Activated T-helper 9 cell treated with anti-CD3 and anti-CD28 coated beads, Interleukin-2, amount 50 U/mL, for 16 hours (primary cell): ENCODE measurements at places on chromosomes 4 and X.

- DNase-seq: no peak
These were observed 2108.9 kb upstream of the TENM3 start for GRCh38 chr4:180134091-180134866.

DNA sequence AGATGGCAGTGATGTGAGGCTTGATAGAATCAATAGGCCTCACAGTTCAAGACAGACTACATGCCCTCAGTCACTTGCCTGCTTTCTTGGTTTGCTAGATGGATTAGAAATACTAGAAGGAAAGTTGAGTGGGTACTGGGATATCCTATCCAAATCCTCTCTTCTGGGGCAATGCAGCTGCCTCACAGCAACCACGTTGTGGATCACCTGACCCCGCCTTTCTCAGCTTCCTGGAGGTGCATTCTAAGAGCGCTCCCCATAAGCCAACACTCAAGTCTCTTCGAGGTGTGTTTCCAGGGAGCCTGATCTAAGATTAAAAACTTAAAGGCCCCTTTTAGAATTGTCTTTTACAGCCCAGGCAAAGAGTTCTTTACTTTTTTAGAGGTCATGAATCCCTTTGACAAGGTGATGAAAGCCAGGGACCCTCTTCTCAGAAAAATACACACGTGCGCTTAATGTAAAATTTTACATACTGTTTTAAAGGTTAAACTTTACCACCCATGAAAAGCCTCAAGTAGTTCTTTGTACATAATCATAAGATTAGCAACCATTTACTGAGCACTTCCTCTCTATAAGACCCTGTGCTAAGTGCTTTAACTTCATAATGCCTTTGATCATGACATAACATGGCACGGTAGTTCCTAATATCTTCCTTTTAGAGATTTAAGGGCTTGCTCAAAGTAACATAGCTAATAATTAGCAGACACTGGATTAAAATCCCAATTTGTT lies 840 bp upstream of the RPL34 start:
- peak; percentile 9 for DNase-seq

DNA sequence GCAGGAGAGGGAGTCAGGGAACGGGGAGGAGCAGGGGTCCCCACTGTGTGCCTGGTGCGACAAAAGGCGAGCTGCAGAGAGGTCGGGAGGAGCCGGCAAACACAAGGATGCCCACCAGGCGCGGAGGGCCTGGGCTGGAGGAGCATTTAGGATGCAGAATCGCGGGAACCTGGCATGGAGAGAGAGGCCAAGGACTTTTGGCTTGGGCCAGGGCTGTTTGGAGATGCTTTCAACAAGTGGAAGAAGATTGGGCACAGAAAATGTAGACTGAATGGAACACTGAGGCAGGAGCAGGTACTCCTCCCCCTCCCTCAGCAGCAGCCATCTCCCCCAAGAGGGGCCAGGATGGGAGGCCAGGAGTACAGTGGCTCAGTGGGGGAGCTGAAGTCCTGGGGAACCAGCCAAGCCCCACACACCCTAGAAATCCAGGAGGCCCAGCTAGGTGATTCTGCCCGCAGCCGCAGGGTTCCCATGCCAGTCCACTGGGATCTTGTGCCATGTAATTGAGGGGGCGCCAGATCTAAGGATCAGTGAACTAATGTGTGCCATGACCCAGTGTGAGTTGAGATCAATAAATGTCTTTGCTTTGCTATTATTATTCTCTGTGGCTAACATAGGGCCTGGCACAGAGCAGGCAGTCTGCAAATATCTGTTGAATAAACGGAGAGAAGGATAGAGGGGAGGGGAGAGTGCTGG lies 1.1 kb upstream of the ABLIM2 start:
- DNase-seq: no peak

- DNase-seq: no peak
These were observed 77.5 kb downstream of the SLC2A9 start for GRCh38 chr4:9943761-9944160.

DNA sequence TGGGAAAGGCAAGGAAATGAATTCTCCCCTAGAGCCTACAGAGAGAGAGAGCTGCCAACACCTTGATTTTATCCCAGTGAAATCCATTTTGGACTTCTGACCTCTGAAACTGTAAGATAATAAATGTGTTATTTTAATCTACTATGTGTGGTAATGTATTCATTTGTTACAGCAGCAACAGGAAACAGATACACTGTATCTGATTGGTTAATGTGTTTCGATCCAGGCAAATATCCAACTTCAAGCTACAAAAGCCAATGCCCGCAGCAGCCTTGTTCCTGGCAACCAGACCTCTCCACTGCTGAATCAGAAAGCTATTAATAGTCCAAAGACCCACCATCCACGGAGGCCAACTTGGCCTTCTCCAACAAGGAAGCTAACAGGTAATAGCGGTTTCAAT lies 318.1 kb downstream of the PTTG2 start:
- DNase-seq: no peak

DNA sequence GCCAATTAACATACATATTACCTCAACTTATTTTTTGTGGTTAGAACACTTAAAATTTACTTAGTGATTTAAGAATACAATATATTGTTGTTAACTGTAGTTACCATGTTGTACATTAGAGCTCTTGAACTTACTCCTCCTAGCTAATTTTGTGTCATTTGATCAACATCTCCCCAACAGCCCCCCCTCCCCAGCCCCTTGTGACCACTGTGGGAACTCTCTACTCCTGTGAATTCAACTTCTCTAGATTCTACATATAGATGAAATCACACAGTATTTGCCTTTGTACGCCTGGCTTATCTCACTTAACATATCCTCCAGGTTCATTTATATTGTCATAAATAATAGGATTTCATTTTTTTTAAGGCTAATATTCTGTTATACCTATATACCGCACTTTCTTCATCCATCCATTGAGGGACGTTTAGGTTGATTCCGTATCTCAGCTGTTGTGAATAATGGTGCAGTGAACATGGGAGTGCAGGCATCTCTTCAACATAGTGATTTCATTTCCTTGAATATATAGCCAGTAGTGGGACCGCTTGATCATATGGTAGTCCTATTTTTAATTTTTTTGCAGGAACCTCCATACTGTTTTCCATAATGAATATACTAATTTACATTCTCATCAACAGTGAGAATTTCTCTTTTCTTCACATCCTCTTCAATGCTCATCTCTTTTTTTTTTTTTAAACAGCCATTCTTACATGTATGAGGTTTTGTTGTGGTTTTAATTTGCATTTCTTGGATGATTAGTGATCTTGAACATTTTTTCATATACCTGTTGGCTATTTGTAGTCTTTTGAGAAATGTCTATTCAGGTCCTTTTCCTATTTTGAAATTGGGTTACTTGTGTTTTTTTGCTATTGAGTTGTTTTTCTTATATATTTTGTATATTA lies 66.8 kb downstream of the RAPGEF2 start:
- DNase-seq: no peak

GRCh38 chr4:41318839-41319530 lies 62.3 kb downstream of the UCHL1 start:
- DNase-seq: no peak
